ENCODE measurements at places on chromosomes 1 and 21. TPM values are rescaled to one million over a fixed set of nuclear protein-coding genes. Genes with fewer than 3 reads are reported as not detected.

C1orf174 gene
- 14.1 TPM for total RNA-seq

DNA sequence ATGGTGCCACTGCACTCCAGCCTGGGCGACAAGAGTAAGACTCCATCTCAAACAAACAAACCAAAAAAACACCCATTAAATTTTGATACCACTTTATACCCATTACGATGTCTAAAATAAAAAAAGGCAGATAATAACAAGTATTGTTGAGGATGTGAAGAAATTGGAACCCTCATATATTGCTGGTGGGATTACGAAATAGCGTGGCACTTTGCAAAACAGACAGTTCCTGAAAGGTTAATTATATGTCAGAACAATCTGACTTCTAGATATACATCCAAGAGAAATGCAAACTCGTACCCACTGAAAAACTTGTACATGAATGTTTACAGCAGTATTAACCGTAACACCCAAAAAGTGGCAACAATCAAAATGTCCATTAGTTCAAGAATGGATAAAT lies 70.3 kb downstream of the USP24 start:
- no peak for DNase-seq

GRCh38 chr1:221806236-221806635 lies 64.3 kb upstream of the DUSP10 start:
- DNase-seq = no peak

C1orf210 gene
- not detected for total RNA-seq

DNA sequence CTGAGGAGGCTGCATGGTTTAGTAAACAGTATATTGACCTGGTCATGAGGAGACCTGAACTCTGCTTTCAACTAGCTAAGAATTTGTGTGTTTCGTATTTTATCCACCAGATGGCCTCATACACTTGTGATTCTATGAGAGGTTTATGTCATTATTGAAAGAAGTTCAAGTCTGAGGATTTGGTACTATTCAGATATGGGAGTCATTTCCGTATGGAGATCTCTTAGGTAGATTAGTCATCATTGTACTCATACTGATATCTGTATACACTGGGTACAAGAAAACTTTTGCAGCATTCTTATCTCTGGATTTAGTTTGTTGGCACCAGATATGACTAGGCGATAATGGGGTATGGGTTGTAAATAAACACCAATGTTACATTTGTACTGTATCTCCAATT lies 26.6 kb downstream of the ATF6 start:
- DNase-seq = no peak
